ENCODE measurements at places on chromosomes 1 and 21. TPM values are rescaled to one million over a fixed set of nuclear protein-coding genes. Genes with fewer than 3 reads are reported as not detected.
A peak's percentile ranks its signal among the peaks of the same experiment; 100 is the strongest.

DNA sequence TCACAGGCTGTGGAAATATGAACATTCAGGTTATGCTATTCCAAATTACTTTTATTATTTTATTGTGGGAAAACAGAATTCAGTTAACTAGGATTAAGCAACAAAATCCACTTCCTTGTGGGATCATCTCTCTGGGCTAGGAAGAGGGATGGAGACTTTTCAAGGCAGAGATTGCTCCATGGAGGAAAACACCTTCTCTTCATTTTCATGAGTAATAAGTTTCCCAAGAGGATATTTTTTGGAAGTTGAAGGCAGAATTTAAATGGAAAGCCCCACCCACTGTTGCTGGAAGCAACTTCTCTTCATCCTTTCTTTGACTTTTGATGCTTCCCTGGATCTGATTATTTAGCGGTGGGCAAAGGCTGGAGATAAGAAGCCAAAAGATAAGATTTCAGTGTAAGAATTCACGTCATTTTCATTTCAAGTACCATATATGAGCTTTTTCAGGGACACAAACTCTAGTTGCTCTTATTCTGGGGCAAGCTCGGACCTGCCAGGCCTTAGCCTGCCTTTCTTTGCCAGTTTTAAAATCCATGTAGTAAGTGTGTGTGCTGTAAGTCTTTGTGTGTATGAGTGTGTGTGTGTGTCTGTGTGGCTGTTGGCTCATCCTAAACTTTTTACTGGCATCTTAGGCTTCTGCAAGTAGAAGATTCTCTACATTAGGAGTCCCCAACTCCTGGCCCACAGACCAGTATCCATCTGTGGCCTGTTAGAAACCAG is 11.7 kb upstream of the IL24 start:
- DNase-seq, result no peak
- H3K27ac ChIP-seq, result no peak overlapping the region
- H3K27me3 ChIP-seq, result peaks cover 16% of the 10 kb centered on the region
- H3K4me1 ChIP-seq, result peaks cover 19% of the 10 kb centered on the region

GRCh38 chr1:101194746-101195145 is 42.1 kb upstream of the S1PR1 start:
- no peak overlapping the region for H3K4me3 ChIP-seq
- DNase-seq, result no peak
- peaks cover 20% of the 10 kb centered on the region for H3K4me1 ChIP-seq
- H3K27ac ChIP-seq, result no peak overlapping the region
- H3K36me3 ChIP-seq, result peaks cover 11% of the 10 kb centered on the region

- no peak overlapping the region for H3K4me3 ChIP-seq
- H3K4me1 ChIP-seq, result no peaks in the 10 kb centered on the region
- H3K36me3 ChIP-seq, result no peaks in the 10 kb centered on the region
- no peak overlapping the region for H3K27ac ChIP-seq
- no peaks in the 10 kb centered on the region for H3K27me3 ChIP-seq
These were observed 322.1 kb upstream of the LYPLAL1 start for GRCh38 chr1:218851586-218851985.

GRCh38 chr1:21552715-21553114 is 43.5 kb downstream of the ALPL start:
- H3K4me1 ChIP-seq, result peaks cover 1% of the 10 kb centered on the region
- H3K27me3 ChIP-seq, result peaks cover 26% of the 10 kb centered on the region
- H3K4me3 ChIP-seq, result no peak overlapping the region
- H3K36me3 ChIP-seq, result no peaks in the 10 kb centered on the region
- DNase-seq, result no peak

DNA sequence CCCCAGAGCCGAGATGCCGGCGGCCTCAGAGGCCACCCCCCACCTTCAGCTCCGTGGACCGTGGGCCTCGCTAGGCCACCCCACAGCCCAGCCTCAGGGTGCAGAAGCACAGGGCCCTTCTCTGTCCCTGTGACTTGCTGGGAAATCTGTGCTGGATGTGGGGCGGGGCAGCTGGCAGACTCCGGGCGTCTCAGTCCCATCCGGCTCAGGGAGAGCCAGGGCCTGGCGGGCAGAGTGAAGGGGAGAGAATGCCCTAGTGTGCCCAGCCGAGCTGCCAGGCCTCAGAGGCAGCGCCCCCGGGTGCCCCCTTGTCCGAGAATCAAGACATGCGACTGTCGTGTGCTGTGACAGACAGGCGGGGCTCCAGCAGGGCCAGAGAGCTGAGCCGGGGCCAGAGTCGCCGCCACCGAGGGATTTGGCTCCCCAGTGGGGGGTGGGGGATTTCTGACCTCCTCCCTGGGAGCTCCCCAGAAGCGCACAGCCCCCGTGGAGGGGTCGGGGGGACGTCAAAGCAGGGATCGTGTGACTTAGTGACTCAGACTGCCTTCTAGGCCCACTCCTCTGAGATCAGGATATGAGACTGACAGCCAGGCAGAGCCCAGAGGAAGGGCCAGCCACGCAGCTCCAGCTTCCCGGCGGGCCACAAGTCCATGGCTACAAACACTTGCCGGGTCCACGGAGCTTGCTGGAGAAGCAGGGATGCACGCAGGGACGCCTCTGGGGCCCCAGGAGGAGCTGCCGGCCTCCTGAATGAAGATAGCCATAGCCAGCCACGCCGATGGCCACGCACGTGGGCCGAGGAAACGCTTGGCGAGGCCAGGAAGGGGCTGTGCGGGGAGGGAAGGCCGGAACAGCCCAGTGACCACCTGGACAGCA is 11.9 kb downstream of the COL6A1 start:
- no peaks in the 10 kb centered on the region for H3K27me3 ChIP-seq
- no peak overlapping the region for H3K27ac ChIP-seq
- DNase-seq, result no peak
- H3K4me1 ChIP-seq, result no peaks in the 10 kb centered on the region
- H3K36me3 ChIP-seq, result no peaks in the 10 kb centered on the region

DNA sequence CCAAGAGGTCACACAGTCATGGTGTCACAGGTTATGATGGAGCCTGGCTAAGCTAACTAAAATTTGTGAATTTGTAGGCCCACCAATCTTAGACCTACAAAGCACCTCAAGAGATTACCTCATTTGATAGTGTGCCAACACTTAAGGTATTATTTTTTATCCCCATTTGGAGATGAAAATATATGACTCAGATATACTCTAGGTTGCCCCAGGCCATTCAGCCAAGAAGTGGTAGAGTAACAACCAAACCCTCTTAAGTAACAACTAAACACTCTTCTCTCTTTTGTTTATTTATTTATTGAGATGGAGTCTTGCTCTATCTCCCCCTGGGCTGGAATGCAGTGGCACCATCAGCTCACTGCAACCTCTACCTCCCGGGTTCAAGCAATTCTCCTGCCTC is 14.3 kb downstream of the NPL start:
- H3K27me3 ChIP-seq, result no peaks in the 10 kb centered on the region
- H3K4me3 ChIP-seq, result no peak overlapping the region
- no peaks in the 10 kb centered on the region for H3K4me1 ChIP-seq
- no peaks in the 10 kb centered on the region for H3K36me3 ChIP-seq

DNA sequence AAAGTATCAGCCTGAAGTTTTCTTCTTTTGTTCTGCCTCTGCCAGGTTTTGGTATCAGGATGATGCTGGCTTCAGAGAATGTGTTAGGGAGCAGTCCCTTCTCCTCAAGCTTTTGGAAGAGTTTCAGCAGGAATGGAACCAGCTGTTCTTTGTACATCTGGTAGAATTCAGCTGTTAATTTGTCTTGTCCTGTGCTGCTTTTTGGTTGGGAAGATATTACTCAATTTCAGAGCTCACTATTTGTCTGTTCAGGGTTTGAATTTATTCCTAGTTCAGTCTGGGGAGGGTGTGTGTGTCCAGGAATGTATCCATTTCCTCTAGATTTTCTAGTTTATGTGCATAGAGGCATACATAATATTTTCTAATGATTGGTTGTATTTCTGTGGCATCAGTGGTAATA is 12.8 kb downstream of the ZNF678 start:
- H3K4me1 ChIP-seq, result no peaks in the 10 kb centered on the region
- no peak overlapping the region for H3K27ac ChIP-seq
- H3K36me3 ChIP-seq, result peaks cover 40% of the 10 kb centered on the region
- H3K4me3 ChIP-seq, result no peak overlapping the region

DNA sequence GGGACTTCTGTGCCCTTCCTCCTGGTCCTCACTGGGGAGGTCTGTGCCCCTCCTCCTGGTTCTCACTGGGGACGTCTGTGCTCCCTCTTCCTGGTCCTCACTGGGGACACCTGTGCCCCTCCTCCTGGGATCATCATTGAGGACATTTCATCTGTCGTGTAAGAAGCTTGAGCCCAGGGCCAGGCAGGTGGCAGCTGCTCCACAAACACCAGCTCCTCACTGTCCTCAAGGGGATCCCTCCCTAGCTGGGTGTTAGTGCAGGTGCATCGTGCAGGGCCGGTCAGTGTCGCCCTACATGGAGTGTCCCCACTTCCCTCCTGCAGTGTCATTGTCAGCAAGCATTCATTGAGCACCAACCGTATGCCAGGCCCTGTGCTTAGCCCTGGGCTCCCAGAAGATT is 312.7 kb downstream of the PTPRU start:
- H3K4me3 ChIP-seq, result no peak overlapping the region
- no peak overlapping the region for H3K27ac ChIP-seq
- H3K36me3 ChIP-seq, result no peaks in the 10 kb centered on the region
- H3K4me1 ChIP-seq, result no peaks in the 10 kb centered on the region
- H3K27me3 ChIP-seq, result no peaks in the 10 kb centered on the region

- no peak overlapping the region for H3K27ac ChIP-seq
- H3K27me3 ChIP-seq, result no peaks in the 10 kb centered on the region
- H3K36me3 ChIP-seq, result no peaks in the 10 kb centered on the region
These were observed 973.2 kb downstream of the NCAM2 start for GRCh38 chr21:21971384-21971783.

DNA sequence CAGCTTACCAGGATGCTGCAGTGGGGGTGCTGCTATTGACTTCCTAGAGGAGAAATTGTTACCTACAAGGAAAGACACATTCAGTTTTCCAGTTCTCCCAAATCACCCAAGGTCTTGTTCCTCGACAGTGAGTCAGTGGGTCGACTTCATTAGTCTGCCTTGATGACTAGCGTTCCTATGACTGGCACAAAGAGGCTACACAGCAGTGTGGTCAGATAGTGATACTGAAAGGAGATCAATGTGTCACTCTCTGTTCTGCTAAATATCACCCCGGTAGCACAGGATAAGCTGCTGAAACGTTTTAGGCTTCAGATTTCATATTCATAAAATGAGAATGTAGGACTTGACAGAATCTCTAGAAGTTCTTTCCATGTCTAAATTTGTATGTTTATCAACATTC is 357.4 kb downstream of the LMX1A start:
- H3K27me3 ChIP-seq, result no peaks in the 10 kb centered on the region
- H3K4me1 ChIP-seq, result no peaks in the 10 kb centered on the region
- no peaks in the 10 kb centered on the region for H3K36me3 ChIP-seq
- H3K27ac ChIP-seq, result no peak overlapping the region
- no peak for DNase-seq

DNA sequence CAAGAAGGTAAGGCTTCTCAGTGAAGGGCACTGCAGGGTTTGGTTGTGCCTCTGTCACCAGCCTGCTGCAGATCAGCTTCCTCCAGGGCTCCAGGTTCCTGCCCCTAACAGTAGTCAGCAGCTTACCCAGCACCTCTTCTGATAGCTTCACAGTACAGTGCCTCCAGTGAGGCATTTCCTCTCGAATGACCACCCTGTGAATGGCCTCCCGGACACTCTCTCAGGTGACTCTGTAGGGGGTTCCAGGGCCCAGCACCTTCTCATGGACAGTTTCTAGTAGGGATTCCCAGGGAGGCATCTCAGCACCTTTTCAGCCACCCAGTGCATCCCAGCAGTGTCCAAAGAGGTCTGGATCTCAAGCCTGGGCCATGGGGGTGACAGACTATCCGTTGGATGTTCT is 28.4 kb downstream of the USP48 start:
- DNase-seq, result no peak
- H3K36me3 ChIP-seq, result peaks cover 57% of the 10 kb centered on the region
- H3K27ac ChIP-seq, result no peak overlapping the region
- peaks cover 4% of the 10 kb centered on the region for H3K4me1 ChIP-seq
- no peak overlapping the region for H3K4me3 ChIP-seq
- no peaks in the 10 kb centered on the region for H3K27me3 ChIP-seq

DNA sequence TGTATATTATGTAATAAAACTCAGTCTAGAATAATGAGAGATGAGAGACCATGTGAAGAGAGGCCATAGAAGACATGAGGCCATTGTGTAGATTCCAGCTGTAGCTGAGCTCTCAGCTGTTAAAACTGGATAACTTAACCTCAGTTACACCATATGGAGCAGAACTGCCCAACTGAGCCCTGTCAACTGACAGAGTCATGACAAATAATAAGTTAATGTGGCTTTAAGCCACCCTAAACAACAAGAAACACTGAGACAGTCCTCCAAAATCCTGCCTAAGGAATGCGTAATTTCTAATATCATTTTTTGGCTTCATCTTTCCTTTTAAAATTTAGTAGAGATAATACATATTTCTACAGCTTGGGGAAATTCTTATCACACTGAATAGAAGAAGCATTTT is 580.0 kb upstream of the RGS18 start:
- no peak overlapping the region for H3K27ac ChIP-seq
- no peaks in the 10 kb centered on the region for H3K27me3 ChIP-seq
- no peak overlapping the region for H3K4me3 ChIP-seq
- no peaks in the 10 kb centered on the region for H3K36me3 ChIP-seq
- DNase-seq, result no peak

- H3K4me3 ChIP-seq, result no peak overlapping the region
- no peaks in the 10 kb centered on the region for H3K36me3 ChIP-seq
- H3K27me3 ChIP-seq, result peaks cover 45% of the 10 kb centered on the region
These were observed 64.8 kb upstream of the BACH1 start for GRCh38 chr21:29233611-29234540.

The CLIC4 gene
- total RNA-seq, result 30.6 TPM

GRCh38 chr1:67019600-67020136 is 34.3 kb downstream of the SLC35D1 start:
- no peak for DNase-seq
- no peaks in the 10 kb centered on the region for H3K27me3 ChIP-seq
- H3K4me1 ChIP-seq, result no peaks in the 10 kb centered on the region

The NBPF6 gene
- total RNA-seq, result not detected

The CD160 gene
- total RNA-seq, result not detected

GRCh38 chr1:109197158-109198042 is 16.3 kb upstream of the SARS1 start:
- H3K27ac ChIP-seq, result no peak overlapping the region
- no peaks in the 10 kb centered on the region for H3K36me3 ChIP-seq
- H3K27me3 ChIP-seq, result no peaks in the 10 kb centered on the region

The DOCK7 gene
- total RNA-seq, result 7.6 TPM

- peak; percentile 69 for DNase-seq
- no peaks in the 10 kb centered on the region for H3K27me3 ChIP-seq
- peaks cover 27% of the 10 kb centered on the region for H3K36me3 ChIP-seq
These were observed 22.4 kb upstream of the LRRC8C start for GRCh38 chr1:89610457-89611011.

The VASH2 gene
- 0.23 TPM for total RNA-seq

DNA sequence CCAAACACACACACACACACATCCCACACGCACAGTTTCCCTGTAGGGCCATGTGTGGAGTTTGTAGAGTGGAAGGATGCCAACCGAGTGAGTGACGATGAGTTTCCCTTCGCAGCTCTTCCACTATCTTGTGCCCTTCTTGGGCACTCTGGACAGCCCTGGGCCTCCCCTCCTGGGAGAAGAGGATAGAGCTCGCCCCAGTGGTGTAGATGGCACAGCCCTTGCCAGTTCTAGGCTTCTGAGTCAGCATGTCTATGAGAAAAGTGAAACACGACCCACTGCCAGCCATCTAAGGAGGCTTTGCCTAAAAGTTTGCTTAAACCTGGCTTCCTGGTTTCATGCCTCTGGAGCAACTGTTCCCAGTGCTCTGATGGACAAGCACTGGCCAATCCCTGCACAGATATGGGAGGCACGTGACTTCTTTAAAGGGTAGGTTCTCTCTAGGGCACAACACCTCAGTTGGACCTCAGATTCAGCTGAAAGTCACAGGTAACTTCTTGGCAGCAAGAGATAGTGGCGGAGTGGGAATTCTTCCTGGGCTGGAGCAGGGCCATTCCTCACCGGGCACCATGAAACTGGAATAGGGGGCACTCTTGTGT is 195.9 kb upstream of the GALNT2 start:
- no peak overlapping the region for H3K4me3 ChIP-seq
- no peak overlapping the region for H3K27ac ChIP-seq
- H3K4me1 ChIP-seq, result no peaks in the 10 kb centered on the region
- DNase-seq, result no peak
- H3K27me3 ChIP-seq, result peaks cover 17% of the 10 kb centered on the region
